ENCODE measurements at places on chromosomes 2 and 18.

DNA sequence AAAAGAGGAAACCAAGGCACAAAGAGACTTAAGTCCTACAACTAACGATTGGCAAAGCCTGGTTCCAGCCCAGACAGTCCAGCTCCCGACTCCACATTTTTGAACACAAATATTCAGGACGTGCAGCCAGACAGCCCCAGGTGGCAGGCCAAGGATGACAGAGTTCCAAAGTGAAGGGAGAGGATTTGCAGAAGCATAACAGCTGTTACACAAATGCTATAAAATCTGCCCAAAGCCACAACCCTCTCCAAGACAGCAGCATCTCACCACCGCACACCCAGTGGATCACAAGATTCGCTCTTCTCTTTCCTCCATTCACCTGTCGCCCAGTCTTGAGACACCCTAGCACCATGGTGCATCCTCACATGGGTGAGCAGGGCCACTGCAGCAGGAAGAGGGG is 227.1 kb upstream of the ID2 start:
- no peak for DNase-seq

GRCh38 chr18:33914399-33914798 is 310.3 kb downstream of the NOL4 start:
- DNase-seq = no peak

- peak; percentile 56 for DNase-seq
Measured at GRCh38 chr2:102841107-102841840, 79.4 kb downstream of the TMEM182 start.

GRCh38 chr18:58065956-58066355 is 21.9 kb downstream of the NEDD4L start:
- DNase-seq = no peak

- DNase-seq = peak; percentile 47
Measured at GRCh38 chr18:49898421-49898820, 85.1 kb upstream of the ACAA2 start.

DNA sequence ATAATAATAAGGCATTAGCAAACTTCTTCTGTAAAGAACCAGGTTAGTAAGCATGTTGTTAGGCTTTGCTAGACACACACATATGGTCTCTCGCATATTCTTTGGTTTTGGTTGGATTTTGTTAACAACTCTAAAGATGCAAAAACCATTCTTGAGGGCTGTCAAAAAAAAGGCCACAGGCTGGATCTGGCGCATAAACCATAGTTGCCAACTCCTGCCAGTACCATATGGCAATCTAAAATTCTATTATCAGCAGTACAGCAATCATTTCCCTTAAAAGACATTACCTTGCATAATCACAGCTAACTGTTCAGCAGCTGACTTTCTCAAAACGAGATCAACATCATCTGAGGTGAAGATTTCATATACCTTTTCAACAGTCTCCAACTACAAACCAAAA is 63.5 kb downstream of the RTTN start:
- DNase-seq = no peak

DNA sequence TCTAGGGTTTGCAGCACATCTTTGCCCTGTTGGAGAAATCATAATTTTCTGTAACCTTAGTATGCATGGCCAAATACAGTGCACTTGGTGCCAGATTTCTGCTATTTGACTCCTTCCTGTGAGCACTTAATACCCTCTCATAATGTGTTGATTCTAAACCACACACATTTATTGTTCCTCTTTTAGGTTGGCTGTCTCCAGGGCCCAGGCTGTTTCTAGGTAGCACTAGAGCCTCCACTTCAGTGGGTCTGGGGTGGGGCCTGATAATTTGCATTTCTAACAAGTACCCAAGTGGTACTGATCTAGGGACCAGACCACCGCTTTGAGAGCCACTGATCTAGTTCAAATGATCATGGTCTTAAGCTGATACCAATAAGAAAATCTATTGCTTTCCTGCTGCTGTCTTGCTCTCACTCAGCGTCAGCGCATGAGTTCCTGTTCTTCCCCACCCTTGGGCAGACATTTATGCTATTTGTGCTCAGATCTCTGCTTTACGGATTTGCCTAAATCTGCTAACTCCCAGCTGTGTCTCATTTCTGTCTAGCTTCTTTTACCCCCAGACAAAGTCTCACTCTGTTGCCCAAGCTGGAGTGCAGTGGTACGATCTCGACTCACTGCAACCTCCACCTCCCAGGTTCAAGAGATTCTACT is 7.4 kb downstream of the PTRHD1 start:
- no peak for DNase-seq

DNA sequence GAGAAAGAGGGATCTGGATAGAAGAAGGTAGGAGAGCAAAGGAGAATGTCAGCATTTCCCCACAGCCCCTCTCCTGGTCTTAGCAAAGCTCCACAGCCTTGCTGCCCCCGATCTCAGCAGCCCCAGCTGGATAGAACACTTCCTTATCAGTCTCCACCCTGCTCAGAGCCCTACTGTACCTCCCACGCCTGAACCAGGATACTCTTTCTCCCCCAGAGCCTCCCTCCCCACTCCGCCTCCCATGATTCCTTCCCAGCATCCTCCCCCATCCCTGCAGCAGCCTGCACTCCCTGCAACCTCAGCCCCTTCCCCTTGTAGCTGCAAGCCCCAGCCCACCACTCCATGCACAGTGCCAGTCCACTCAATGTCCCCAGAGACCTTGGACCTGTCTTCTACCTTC is 25.8 kb downstream of the PLB1 start:
- no peak for DNase-seq

DNA sequence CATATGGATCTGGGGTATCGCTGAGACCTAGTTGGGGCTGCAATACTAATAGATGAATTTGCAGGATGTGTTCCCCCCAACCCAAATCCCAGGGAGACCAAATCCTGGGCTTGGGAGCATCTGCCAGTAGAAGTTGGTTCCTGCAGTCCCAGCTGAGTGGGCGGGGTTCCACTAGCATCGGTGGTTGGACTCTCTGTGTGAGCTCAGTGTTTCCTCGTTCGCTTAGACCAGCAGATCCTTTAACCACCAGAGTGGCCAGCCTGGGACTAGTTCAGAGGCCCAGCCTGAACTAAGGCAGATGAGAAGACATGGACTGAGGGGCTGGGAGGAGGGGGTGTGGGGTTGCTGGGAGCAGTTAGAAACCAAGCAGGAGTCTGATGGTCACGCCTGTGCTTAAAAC is 40.7 kb downstream of the PCARE start:
- no peak for DNase-seq

GRCh38 chr18:65352186-65352585 is 398.6 kb upstream of the CDH7 start:
- DNase-seq = no peak

GRCh38 chr2:78417355-78417754 is 608.1 kb upstream of the REG3G start:
- DNase-seq = no peak

GRCh38 chr18:21117409-21118131 is 6.0 kb upstream of the ROCK1 start:
- DNase-seq = peak; percentile 49

- peak; percentile 69 for DNase-seq
Measured at GRCh38 chr18:37322492-37323035, 243.0 kb downstream of the CELF4 start.

- peak; percentile 84 for DNase-seq
Measured at GRCh38 chr2:41933585-41934320, 114.1 kb upstream of the PKDCC start.

- DNase-seq = no peak
Measured at GRCh38 chr2:196725882-196726281, 73.6 kb downstream of the GTF3C3 start.

GRCh38 chr2:119315241-119315925 is 51.3 kb downstream of the C2orf76 start:
- no peak for DNase-seq

- DNase-seq = no peak
Measured at GRCh38 chr2:98894331-98895000, 41.6 kb downstream of the CRACDL start.

DNA sequence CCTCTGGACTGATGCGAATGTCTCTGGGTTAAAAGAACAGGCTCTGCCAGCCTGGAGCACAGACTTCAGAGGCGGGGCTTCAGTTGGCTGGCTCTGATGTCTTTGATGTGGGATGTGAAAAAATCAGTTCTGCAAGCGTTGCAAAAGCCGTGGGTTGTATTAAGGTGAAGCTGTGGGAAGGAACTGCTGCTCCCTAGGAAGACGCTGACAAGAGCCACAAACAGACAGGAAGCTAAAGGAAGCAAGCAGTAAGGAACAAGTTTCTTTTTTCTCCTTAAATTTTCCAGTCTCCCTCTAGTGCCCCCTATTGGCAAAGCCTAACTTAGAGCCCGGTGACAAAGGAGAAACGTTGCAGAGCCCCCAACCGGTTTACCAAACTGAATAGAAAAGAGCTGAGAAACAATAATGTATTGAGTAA is 239.0 kb downstream of the CCDC178 start:
- no peak for DNase-seq

DNA sequence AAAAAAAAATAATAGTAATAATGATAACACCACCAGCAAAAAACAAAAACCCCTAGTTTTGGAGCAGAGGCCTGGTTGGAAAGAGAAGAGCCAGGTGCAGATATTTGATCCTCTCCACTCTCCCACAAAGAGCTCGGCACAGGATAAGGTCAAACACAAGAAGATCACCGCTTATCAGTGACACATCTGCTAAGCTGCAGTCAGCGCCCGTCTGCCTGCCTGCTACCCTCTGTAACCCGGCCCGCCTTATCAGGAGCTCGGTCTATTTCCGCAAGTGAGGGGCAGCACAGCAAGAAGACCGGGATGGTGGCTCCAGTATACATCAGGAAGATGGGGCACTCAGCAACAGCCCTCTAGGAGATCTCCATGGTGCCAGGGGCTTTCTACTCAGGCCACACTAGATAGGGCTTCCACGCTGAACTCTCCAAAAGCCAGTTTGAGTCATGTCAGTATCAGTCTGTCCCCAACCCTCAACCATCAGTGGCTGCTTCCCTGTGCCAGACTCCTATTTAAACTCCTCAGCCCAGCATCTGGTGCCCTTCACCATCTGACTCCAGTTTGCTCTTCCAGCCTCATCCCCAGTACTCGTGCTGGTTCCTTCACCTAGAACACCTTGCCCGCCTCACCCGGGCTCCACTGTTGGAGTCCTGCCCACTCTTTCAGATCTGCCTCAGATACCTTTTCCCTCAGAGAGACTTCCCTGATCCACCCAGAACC is 67.3 kb upstream of the PPP1CB start:
- DNase-seq = no peak

DNA sequence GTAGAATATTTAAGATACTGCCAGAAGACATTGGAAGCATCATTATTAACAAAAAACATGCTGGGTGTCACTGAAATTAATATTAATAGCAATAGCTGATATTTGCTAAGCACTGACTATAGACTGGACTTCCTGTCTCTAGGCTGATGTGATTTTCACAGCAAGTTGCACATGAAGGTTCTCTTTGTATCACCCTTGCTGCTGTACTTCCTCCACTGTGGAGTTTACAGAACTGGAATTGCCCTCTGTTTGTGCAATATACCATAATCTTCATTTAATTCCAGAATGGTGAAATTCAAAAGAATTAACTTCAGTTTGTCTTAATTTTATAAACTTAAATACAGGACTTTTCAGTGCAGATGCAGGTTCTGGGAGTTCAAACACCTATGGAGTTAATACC is 585.1 kb downstream of the RNF144A start:
- no peak for DNase-seq

DNA sequence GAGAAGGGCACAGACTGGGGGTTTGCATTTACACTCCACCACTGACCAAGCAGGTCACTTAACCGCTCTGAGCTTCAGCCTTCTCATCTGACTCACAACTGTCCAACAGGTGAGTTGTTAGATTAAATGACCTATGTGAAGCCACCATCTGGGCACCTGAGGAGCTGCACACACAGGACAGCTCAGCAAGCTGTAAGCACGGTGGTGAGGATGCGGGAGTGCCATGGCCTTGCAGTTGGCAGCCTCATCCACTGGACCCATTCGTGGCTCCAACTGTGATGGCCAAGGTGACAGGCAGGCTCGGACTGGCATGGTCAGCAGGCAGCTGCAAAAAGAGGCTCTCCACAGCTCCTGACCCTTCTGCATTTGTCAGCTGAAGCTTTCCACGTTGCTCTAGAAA is 23.3 kb upstream of the AMMECR1L start:
- DNase-seq = no peak

GRCh38 chr2:96320728-96321622 is 4.1 kb upstream of the ITPRIPL1 start:
- DNase-seq = peak; percentile 48

DNA sequence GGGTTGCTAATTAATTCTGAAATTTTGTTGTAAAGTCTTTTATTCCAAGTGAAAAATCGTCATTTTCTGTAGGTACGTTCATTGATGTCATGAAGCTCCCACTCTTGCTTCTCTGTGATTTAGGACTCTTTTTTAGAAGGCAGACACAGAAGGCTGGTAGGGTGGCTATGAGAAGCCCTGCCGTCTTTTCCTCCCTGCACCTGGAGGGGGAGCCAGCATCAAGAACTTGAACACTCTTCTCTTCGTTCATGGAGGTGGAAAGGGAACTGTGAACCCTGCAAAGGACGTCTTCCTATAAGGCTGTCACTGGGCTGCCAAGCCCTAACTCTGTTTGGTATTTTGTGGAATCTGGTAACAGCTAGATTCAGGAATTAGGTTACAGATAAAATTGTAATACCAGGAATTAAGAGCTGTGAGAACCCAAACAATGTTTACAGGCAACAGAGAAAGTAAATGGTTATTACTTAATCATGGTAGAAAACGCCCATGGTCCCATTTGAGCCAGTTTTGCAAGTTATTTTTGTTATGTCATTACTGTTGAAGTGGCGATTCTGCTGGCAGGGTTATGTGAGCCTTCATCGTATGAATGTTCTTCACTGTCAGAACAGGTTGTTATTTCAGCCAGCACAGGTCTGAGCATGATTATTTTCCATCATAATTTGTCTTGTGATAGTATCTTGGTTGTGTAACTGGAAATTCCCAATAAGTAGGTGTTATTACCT is 112.2 kb downstream of the OSBPL6 start:
- DNase-seq = peak; percentile 35

GRCh38 chr2:38147333-38148121 is 71.6 kb upstream of the CYP1B1 start:
- no peak for DNase-seq

GRCh38 chr2:52082646-52083045 is 1050.7 kb upstream of the NRXN1 start:
- no peak for DNase-seq

DNA sequence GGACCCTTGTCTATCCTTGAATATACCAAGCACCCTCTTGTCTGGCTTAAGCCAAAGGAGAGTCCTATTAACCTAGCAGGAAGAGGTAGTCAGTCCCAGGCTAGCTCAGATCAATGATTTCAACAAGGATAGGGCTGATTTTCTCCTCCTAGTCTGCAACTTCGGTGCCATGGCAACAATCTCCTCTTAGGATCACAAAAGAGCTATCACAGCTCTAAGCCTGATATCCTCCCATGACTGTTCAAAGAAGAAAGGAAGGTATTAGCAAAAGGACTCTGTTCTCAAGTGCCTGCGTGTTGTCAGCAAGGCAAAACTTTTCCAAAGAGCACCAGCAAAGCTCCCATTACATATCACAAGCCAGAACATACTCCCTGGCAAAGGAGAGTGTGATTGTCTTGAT is 58.7 kb upstream of the DDX18 start:
- no peak for DNase-seq

- no peak for DNase-seq
Measured at GRCh38 chr18:10213526-10213925, 240.9 kb upstream of the APCDD1 start.

- no peak for DNase-seq
Measured at GRCh38 chr2:81437456-81438000, 1133.0 kb upstream of the LRRTM1 start.

Data from AG08396 (cell line).